Stimulated activated CD4-positive, alpha-beta T cell treated with anti-CD3 and anti-CD28 coated beads, Interleukin-1b, Interleukin-23, amount 100 ng/mL, for 4 hours (primary cell): ENCODE measurements at places on chromosomes 11 and 22.

GRCh38 chr11:117478926-117479325, 151.3 kb downstream of the CEP164 start:
- DNase-seq = no peak

- DNase-seq = no peak
These were observed 30.9 kb downstream of the C22orf31 start for GRCh38 chr22:29030618-29031226.

DNA sequence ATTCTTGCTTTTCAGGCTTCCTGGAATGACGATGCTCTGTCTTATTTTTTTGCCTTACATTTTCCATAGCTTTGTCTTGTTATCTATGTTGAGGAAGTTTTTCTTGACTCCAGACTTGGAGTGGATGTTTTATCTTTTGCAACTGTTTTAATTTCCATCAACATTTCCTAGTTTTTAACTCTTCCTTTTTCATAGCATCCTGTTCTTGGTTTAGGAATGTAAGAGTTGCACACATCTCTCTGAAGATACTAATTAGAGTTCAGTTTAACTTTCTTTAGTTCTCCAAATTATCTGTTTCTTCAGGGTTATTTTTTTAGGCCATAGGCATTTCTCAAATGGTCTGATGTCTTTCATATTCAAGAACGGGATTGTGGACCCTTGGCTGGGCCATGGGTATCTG, 10.4 kb downstream of the CLDN5 start:
- DNase-seq = no peak

- DNase-seq = no peak
These were observed 11.7 kb upstream of the HTATIP2 start for GRCh38 chr11:20351751-20352262.

GRCh38 chr11:69163842-69164241, 8.1 kb downstream of the SMIM38 start:
- DNase-seq = no peak

GRCh38 chr11:100671471-100671870, 15.6 kb upstream of the ARHGAP42 start:
- no peak for DNase-seq

DNA sequence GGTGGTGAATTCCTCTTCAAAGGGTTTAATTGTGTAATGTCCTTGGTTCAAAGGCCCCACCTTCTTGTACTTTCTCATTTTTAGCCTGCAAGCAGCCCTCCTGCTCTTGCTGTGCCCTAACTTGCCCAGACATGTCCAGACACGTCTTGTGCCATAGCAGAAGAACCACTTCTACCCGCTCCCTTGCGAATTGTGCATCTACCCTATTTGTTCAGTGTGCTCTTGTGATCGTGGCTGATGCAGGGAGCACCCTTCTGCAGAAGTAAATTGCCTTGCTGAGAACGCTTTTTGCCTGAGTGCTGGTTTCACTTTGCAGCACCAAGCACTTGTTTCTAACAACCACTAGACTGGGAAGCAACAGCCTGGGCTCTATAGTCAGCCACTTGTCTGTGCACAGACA, 249.4 kb downstream of the SBF2 start:
- DNase-seq = no peak

DNA sequence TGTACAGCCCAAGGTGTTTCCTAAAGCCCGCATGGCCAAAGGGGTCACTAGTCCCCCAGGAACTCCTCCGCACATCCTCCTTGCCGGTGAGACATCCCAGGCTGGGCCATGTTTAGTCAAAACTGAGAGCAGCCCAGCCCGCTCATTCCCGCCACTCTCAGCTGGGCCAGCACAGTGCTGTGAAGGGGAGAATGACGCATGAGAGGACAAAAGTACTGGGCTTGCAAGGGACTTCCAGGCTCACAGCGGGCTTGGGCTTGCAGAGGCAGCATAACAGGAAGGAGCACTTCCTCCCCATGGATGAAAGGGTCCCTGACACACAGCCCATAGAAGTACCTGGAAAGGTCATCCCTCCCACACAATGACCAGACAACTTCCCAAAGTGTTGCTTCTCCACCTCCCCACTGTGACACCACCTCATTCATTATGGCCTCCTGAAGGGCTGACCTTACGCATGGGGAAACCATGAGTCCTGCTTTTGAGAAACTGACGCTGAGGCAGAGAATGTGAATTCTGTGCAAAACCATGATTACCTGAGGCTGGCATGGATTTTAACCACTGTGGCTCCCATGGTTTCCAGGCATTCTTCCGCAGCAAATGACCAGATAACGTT, 19.1 kb downstream of the ETS1 start:
- DNase-seq = no peak
